ENCODE measurements at places on chromosomes 16 and 17.

DNA sequence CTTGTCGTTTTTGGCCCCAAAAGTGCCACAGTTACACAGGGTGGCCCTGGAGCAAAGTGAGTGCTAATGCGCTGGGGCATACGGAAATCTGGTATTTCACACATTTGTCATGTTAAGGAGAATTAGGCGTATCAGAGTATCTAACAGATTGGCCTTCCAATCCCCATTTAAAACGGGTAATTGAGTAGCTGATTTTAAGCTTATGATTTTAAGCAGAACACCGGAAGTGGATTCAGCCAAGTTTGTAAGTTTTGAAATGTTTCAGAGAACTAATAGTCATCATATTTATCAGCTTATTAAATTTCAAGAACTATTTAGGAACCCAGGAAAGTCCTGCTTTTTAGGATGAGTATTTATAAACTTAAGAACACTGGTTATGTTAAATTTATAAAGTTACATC is 19.5 kb downstream of the LRRC75A start:
- DNase-seq, result no peak

DNA sequence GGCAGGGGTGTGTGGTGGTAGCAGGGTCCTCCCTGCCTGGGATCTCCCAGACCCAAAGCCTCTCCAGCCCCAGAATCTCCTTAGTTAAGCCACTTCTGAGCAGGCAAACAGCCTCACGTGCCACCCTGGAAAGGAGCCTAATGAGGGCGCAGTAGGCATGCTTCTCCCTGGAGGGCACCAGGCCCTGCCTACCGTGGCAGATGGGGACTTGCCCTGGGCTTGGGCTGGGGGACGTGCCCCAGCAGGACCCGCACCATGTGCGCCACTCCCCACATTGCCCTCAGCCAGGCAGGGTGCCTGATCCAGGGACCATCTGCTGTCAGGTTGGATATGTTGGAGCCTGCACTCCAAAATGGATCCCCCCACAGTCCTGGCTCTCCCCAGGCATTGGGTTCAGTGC is 14.2 kb downstream of the FAM83G start:
- no peak for DNase-seq

- no peak for DNase-seq
These were observed 47.2 kb downstream of the SRL start for GRCh38 chr16:4194661-4195060.

GRCh38 chr16:49725651-49726050 is 130.3 kb downstream of the ZNF423 start:
- DNase-seq, result no peak

- DNase-seq, result peak; percentile 70
These were observed 580 bp downstream of the RANGRF start for GRCh38 chr17:8289103-8289397.

GRCh38 chr17:66635386-66636045 is 199.4 kb upstream of the CACNG5 start:
- DNase-seq, result no peak

DNA sequence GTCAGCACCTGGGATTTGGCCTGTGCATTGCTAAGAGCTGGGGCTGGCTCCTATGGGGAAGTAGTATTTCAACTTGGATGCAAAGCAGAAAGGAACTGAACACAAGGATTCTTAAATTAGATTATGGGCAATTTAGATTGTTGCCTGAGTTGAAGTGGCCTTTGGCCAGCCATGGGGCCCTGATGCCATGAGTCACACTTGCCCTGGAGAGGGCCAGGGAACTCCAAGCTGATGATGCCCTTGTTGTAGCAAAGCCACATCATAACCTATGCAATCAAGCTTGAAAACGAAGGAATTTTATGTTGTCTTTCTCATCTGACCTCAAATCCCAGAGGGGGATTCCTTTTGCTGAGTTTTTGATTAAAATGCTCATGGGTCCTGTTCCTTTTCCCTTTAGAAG is 3.9 kb upstream of the SPATA32 start:
- no peak for DNase-seq

DNA sequence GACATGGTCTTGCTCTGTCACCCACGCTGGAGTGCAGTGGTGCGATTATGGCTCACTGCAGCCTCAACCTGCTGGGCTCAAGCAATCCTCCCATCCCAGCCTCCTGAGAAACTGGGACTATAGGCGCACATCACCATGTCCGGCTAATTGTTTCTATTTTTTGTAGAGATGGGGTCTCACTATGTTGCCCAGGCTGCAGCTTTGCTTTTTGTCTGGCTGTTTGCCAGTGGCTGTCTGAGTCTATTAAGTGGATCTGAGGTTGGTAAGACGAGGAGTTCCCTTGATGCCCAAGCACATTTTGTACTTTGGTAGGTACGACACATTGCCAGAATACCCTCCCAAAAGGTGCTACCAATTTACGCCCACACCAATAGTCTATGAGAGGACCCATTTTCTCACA is 5.1 kb downstream of the TBX21 start:
- no peak for DNase-seq

GRCh38 chr17:40318830-40319391 is 9.9 kb downstream of the RARA start:
- DNase-seq, result no peak

DNA sequence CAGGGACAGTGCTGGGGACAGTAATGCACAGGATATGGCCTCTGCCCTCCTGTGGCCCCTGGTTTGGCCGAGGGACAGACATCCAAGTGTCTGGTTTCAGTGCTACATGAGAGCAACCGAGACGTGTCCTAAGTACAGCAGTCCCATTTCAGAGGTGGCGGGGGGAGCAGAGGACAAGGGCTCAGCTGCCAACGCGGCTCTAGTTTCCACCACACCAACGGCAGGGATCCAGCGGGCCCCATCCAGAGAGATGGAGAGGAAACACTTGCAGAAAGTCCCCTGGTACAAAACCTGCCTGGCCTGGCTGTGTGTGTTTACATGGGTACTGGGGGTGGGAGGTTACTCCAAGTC is 125.8 kb upstream of the SMURF2 start:
- no peak for DNase-seq

Measured in stimulated activated CD4-positive, alpha-beta T cell treated with anti-CD3 and anti-CD28 coated beads, Interleukin-2, amount 100 ng/mL, for 48 hours (primary cell).